ENCODE measurements at places on chromosomes 16 and 17.

DNA sequence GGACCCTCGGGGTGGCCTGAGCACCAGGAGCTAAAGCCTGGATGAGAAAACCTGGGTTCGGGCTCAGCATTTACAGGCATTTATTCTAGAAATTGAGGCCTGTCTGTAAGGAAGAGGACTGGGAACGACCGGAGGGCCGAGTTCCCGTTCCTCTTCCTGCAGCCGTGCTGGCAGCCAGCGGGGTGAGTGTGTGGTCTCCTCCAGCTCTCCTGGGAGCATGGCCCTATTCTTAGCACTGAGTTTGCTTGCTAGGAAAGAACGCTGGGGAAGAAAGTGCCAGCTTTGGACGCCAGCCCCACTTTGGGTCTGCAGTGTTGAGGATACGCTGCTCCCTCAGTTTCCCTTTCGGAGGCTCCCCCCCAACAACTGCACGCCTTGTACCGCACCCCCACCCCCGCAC is 49.6 kb downstream of the MGAT5B start:
- DNase-seq: no peak

DNA sequence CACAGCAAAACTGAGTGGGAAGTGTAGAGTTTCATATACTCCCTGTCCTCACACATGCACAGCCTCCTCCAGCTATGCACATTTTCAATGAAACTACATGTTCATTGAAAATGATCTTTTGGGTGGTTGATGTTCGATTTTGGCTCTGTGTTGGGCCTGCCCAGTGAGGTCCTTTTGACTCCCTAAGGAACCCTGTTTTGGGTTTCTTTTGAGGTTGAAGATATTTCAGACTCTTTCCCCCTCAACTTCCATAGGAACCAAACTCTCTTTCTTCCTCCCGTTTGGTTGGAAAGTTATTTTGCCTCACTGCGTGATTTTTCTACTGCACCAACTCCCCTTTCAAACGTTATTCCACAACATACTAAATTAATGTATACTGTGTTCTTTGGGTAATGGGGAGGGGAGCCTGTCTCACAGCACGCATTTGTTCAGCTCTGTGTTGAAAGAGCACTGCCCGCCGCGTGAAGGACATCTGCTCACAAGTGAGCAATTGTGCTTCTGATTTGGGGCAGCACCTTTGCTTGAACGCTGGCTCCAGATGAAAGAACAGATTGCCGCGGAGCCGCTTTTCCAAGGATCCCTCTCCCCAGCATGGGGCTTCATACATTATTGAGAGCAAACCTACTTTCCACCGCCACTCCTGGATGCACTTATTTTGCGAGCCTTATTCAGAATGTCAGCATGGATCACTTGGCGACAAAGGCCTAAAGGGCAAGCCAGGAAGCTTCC is 385.9 kb downstream of the WWOX start:
- no peak for DNase-seq

- peak; percentile 77 for DNase-seq
Measured at GRCh38 chr17:67377488-67378453, 690 bp downstream of the PITPNC1 start.

DNA sequence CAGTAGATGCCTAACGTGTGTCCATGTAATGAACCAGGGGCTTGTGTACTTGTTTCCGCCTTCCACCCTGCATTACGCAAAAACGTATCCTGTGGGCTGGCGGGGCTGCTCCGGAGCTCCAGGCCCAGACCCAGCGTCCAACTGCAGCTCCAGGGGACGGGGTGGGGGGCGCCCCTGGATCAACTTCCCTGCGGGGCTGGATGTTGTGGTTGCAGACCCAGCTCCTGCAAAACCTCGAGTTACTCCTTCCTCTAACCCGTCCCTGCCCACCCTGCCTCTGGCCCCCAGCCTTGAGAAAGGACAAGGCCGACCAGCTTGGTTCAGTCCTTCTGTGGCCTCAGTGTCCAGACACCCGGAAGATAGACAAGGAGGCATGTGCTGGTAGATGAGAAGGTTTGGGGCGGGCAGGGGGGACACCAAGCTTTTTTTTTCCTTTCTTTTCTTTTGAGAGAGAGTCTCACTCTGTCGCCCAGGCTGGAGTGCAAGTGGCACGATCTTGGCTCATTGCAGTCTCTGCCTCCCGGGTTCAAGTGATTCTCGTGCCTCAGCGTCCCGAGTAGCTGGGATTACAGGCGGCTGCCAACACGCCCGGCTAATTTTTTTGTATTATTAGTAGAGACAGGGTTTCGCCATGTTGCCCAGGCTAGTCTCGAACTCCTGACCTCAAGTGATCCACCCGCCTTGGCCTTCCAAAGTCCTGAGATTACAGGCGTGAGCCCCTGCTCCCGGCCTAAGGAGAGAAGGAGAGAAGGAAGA is 731 bp upstream of the EXOC7 start:
- DNase-seq: no peak

All from activated naive CD4-positive, alpha-beta T cell treated with anti-CD3 and anti-CD28 coated beads, Interleukin-2, amount 50 U/mL, for 72 hours (primary cell).